ENCODE measurements at places on chromosomes 12 and 14.

- no peak for DNase-seq
Measured at GRCh38 chr14:75283162-75283832, 4.7 kb downstream of the FOS start.

DNA sequence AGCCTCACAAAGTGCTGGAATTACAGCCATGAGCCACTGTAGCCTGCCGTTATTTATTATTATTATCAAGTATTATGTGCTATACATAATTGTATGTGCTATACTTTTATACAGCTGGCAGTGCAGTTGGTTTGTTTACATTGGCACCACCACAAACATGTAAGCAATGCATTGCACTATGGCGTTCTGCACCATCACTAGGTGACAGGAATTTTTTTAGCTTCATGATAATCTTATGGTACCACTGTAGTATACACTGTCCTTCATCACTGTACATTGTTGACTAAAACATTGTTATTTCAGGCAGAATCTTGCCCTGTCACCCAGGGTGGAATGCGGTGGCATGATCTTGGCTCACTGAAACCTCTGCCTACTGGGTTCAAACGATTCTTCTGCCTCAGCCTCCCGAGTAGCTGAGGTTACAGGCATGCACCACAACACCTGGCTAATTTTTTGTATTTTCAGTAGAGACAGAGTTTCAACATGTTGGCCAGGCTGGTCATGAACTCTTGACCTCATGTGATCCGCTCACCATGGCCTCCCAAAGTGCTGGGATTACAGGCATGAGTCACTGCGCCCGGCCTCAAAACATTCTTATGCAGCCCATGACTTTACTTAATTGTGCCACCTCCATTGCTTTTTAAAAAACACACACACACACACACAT is 17.1 kb downstream of the MRPL42 start:
- no peak for DNase-seq

GRCh38 chr14:20179218-20179617 is 11.5 kb upstream of the OR11G2 start:
- no peak for DNase-seq

DNA sequence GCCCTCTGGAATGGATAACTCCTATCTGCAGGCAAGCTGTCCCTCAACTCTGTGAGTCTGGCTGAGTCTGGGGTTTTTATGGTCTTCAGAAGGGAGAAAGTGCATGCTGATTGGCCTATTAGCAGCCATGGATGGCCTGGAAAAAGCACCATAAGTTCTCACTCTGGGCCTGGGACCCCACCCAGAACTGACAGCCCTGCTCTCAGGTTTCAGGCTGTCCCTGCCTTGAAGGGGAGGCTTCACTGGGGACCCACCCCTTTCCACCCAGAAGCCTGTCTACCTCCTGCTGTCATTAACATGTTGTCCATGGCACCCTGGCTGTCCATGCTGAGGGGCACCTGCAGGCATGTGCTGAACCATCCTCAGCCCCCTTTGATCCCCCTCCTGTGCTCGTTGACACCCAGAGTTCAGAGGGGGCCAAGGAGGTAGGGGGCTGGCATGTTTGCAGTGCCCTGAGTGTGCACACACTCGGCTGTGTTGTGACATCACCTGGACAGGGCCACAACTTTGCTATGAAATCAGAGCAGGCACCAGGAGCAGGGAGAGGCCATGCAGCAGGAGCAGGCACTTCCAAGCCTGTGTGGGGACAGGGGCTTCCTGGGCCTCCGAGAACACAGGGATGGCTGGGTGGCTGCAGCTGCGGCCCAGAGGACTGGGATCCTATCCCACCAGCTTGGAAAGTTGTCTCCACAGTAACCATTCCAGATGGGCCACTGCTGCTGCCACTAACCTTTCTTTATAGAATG is 84.7 kb downstream of the ACSS3 start:
- no peak for DNase-seq

DNA sequence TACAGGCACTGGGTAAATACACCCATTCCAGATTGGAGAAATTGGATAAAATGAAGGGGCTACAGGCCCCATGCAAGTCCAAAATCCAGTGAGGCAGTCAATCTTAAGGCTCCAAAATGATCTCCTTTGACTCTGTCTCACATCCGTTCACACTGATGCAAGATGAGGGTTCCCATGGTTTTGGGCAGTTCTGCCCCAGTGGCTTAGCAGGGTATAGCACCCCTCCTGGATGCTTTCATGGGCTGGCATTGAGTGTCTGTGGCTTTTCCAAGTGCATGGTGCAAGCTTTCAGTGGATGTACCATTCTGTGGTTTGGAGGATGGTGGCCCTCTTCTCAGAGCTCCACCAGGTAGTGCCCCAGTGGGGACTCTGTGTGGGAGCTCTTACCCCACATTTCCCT is 427.2 kb downstream of the TRHDE start:
- no peak for DNase-seq

GRCh38 chr12:30845676-30846075 is 80.9 kb upstream of the TSPAN11 start:
- DNase-seq, result no peak

- DNase-seq, result no peak
Measured at GRCh38 chr14:95370076-95370475, 50.4 kb upstream of the CLMN start.

DNA sequence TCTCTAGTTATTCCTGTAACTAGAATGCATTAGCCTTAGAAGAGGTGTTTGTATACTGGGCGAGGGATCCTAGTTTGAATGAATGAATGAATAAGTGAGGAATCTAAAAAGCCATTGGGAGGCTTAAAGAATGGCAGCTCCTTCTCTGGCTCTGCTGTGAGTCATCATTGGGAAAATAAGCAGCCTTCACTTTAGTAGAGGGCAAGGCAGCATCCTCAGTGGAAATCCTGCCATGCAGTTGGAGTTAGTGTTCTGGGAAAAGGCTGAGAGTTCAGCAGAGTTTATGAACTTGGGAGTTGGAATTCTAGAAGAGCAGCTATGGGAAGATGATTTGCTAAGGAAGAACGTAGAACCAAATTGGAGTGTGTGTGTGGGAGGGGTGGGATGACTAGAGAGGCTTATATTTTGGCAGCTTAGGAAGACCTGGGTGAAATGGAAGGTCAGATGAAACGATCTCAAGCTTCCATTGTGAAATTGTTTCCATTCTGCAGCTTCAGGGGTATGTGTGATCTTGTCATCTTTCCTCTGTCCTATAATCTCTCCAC is 120.8 kb downstream of the PTCSC3 start:
- DNase-seq, result no peak

- no peak for DNase-seq
Measured at GRCh38 chr12:93148412-93148811, 219.3 kb upstream of the EEA1 start.

GRCh38 chr12:121390856-121391255 is 9.1 kb upstream of the RNF34 start:
- DNase-seq, result no peak

DNA sequence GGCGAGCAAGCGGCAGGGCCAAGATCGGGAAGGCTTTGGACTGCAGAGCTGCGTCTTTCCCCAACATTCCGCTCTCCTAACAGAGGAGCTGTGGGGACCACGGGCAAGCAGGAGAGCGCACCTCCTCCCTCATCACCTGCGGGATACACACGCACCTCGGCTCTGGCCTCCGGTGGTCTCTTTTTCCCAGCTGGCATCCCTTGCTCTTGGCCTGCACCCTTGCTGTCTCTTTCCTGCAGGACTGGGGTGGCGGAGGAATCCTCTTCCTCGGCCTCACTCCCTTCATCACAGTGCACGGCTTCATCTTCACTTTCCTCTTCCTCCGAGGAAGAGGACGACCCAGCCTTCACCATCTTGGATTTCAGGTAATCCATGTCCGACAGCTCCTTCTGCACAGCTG is 8.5 kb downstream of the RBM19 start:
- DNase-seq, result no peak

DNA sequence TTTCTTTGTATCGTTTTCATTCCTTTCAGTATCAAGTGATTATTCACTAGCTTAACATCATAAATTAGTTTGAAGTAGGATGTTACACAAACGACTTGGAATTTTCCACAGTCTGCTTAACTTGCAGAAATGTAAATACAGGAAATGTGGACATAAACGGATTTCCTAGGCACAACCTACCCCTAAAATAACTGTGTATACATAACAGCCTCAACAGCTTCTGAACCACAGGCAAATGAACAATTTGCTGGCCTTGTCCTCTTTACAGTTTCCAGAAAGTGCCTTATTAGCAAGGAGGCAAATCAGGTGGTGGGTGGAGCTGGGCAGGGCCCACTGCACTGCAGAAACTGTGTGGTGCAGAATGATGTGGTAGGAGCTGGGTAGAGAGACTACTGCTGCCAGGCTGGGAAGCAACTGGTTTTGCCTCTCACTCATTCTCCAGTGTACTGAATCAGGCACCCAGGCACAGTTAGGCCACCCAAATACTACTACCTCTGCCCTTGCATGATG is 14.1 kb downstream of the DRAM1 start:
- DNase-seq, result no peak

GRCh38 chr14:98070536-98070935 is 1201.5 kb downstream of the BCL11B start:
- peak; percentile 27 for DNase-seq

DNA sequence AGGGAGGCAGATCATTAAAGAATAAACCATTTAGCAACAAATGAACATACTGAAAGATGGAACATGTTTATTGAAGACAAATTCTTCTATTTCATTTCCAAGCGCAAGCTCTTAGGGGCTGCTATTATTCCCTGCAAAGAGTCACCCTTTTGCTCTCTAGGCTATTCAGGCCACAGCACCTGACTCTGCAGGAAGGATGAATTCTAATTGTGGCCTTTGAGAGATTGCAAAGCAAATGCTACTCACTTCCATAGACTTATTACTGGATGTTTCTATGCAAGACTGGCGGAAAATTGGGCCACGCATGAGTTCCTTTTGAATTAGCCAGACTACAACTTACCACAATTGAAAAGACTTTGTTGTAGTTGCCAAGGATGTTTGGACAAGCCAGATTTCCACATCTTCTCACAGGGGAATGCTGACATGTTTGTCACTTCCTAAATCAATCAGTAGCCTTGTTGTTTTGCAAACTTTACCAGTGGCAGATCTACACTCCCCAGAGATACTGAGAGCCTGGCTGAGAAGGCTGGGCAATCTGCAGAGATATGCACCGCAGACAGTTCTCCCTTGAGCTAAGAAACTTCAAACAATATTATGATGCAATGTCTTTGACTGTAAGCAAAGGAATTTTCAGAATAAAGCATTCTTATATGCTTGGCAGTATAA is 334.3 kb upstream of the SYT1 start:
- no peak for DNase-seq

- DNase-seq, result no peak
Measured at GRCh38 chr12:93944201-93944600, 204.2 kb upstream of the PLXNC1 start.

- no peak for DNase-seq
Measured at GRCh38 chr12:18221726-18222125, 39.6 kb upstream of the PIK3C2G start.

GRCh38 chr12:58381546-58381945 is 440.2 kb downstream of the ATP23 start:
- no peak for DNase-seq

GRCh38 chr14:31933716-31934115 is 143.4 kb upstream of the ARHGAP5 start:
- DNase-seq, result no peak

GRCh38 chr14:97264516-97265230 is 467.5 kb downstream of the VRK1 start:
- no peak for DNase-seq

GRCh38 chr12:72734581-72734980 is 462.4 kb downstream of the TRHDE start:
- no peak for DNase-seq

GRCh38 chr14:81434230-81434629 is 34.1 kb upstream of the STON2 start:
- no peak for DNase-seq

GRCh38 chr12:19030603-19031002 is 98.9 kb upstream of the PLEKHA5 start:
- DNase-seq, result no peak

DNA sequence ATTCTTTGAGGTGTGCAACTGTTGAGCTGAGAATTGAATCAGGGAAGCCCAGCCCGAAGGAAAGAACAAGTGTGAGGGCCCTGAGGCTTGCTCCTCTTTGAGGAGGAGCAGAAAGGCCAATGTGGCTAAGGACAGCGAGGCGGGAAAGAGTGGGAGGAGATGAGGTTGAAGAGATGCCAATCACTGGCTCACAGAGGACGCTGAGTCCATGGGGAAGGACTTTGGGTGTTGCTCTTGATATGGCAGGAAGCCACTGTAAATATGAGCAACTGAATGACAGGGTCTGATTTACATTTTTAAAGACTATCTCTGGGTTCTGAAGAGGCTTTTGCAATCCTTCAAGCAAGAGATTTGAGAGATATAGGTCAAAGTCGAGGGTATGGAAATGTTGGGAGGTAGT is 3.3 kb upstream of the APPL2 start:
- DNase-seq, result no peak

GRCh38 chr12:50572287-50572686 is 67.5 kb downstream of the DIP2B start:
- DNase-seq, result no peak

GRCh38 chr12:118188690-118189371 is 52.9 kb downstream of the PEBP1 start:
- peak; percentile 62 for DNase-seq
